Stimulated activated CD8-positive, alpha-beta memory T cell treated with anti-CD3 and anti-CD28 coated beads, Interleukin-15, amount 100 ng/mL, for 1 hour (primary cell): ENCODE measurements at places on chromosomes 5 and 9.

DNA sequence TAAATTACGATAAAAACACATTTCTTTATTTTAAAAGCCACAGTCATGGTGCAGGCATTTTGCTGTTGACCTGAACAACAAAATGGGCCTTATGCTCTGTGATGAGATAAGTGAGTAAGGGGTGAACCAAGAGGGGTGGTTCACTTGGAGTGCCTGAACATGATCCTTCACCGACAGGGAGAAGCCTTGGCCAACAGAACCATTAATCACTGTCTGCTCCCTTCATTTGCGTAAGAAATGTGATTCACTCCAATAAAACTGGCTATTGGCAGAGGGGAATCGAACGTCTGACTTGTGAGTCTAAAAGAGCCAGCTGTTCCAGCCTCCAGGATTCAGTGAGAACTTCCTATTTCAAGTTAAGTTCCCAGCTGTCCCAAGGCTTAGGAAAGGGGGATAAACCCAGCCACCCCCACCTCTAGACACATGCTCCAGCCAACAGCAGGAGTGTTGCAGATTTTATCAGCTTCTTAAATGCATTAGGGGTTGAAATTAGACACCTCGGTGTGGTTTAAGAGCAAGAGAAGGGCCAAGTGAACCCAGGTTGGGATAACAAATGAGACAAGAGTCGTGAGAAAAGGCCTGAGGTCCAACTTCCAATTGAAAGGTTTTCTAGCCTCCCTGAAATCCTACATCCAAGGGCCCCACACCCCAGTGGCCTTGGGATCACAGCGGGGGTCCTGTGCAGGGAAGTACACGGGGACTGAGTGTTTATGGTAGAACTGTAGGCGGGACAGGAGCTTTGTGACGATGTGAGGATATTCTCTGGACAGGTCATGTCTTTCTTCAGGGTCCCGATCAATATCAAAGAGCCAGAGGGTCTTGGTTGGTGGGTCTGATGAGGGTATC is 131.4 kb upstream of the LHFPL2 start:
- no peak for DNase-seq

GRCh38 chr5:178290376-178290775 is 57.8 kb upstream of the PHYKPL start:
- no peak for DNase-seq

DNA sequence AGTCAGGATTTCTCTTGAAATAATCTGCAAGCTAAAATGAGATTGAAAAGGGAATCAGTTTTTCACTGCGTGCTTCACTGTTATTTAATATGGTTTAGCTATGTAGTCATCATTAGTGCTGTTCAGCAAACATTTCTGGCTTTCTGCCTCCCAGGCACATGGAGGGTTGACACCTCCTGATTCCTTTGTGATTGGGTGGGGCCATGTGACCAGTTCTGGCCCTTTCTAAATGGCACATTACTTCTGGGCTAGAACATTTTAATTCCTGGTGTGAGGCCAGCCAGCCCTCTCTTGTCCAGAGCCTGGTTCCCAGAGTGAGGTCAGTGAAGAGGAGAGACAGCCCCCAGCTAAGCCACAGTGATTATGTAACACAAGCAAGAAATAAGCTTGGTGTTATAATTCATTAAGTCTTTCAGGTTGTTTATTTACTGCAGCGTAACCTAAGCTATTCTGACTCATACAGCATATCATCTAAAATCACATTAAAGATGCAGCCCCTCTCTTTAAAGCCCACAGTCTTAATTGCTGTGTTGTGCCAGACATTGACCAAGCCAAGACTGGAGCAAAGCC is 17.4 kb upstream of the ARSI start:
- no peak for DNase-seq

DNA sequence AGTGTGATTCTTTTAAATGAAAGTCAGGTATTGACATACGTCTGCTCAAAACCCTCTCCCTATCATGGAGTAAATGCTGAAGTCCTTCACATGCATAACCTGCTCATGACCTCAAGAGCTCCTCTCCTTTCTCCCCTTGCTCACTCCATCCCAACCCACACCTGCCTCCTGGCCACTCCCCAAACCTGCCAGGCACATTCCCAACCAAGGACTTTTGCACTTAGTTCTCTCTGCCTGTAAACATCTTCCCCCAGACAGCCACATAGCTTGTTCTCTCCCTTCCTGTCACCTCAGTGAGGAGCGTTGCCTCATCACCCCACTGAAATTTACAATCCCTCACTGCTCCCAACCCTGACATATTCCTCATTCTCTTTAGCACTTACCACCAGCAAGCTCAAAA is 8.7 kb downstream of the SETD9 start:
- DNase-seq = no peak

DNA sequence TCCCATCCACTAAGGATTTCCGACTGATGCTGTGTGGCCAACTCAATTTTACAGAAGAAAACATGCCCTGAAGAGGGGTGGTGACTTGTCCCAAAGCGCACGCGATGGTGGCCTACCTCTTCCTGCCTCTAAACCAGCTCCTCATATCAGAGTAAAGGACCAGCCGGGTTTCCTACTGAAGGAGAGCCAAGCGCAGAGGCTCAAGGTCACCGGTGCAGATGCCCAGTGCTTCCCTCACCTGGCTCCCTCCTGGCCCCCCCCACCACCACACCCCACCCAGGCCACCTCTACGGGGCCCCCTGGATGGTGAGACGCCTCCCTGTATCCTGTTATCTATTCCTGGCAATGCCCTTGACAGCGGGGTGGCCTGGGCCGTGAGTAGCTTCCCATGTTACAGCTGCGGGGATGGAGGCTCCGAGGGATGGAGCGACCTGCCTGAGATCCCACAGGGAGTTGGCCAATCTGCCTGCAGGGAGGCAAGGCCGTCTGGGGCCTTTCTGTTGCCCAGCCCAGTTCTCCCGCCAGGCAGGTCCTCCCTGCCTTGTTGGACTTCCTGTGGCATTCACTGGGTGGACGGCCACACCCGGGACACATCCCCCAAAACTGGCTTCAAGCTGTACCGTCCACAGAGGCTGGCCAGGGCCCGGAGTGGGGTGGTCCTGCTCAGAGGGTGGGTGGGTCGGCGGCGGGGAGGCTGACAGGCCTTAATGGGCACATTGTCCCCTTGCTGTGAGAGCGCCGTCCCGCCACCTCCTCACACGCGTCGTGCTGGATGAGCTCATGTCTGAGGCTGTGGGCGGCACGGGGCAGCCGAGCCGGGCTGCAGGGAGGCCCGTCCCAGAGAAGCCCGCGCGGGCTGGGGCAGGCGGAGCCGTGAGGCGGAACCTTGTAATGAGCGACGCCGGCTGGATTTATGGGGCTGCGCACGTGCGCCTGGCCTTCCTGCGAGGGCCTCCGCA is 72.5 kb downstream of the MACROH2A1 start:
- DNase-seq = no peak

GRCh38 chr5:37940931-37941623 is 101.2 kb upstream of the GDNF start:
- DNase-seq = no peak

DNA sequence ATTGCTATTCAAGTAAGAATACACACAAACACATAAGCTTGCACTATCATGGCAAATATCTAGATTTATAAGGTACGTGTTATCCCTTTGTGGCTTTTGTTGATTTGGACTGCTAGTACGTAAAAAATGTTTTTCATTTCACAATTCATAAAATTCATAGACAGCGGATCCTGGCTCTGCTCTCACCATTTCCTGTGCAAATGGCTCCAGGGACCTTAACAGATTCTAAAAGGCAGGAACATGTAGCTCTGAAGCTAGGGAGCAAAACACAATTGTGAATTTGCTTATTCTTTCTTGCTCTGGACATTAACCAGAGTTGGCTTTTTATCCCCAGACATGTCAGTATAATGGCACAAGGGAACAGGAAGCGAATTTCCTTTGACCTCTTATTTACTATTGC is 1019.9 kb upstream of the WWC1 start:
- DNase-seq = no peak

GRCh38 chr5:82031220-82032119 is 59.6 kb downstream of the ATG10 start:
- DNase-seq = no peak
